Motor neuron (in vitro differentiated cells): ENCODE measurements at places on chromosomes 2 and 18. TPM values are rescaled to one million over a fixed set of nuclear protein-coding genes. Genes with fewer than 3 reads are reported as not detected.

DNA sequence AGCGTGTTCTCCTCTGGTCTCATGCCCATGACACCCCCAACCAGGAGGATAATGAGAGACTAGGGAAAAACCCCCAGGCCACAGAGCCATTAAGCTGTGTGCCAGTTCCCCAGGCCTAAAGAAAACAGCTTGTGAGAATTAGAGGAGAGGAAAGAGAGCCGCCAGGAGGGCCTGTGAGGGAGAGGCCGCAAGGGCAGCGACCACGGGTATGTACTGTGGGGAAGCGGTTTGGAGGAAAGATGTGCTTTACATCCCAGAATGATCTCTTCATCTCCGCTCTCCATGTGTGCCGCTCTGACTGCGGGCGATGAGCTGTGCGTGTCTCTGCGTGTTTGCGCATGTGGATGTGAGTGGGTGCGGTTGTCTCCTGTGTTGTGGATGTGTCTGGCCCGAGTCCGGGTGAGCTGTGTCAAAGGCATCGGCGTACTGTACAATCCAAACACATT is 82.9 kb downstream of the DYSF start:
- ATAC-seq, result no peak

- ATAC-seq, result no peak
Observed at GRCh38 chr2:48527226-48527885, 2.6 kb upstream of the STON1 start.

GRCh38 chr2:141728142-141728541 is 402.7 kb downstream of the LRP1B start:
- ATAC-seq, result no peak

GRCh38 chr2:8441986-8442385 is 239.9 kb upstream of the ID2 start:
- ATAC-seq, result no peak

GRCh38 chr2:174568425-174568824 is 29.2 kb downstream of the WIPF1 start:
- no peak for ATAC-seq

- ATAC-seq, result no peak
Observed at GRCh38 chr2:18167871-18168270, 289.4 kb downstream of the KCNS3 start.

DNA sequence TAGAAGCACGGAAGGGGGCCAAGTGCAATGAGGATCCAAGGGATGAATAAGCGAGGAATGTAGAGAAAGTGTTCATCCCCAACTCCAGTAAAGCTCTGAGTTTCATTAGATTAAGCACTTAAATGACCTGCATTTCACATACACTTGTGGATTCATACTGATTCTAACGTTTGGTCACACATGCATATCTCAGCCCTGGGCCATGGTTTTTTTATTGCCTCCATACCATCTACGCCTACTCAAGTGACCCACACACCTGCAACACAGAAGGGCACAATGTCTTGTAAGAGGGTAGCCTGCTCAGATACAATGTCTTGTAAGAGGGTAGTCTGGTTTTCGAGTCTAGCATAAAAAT is 566 bp upstream of the MRPS5 start:
- ATAC-seq, result peak; percentile 8

GRCh38 chr18:10030816-10031541 is 117.2 kb downstream of the VAPA start:
- no peak for ATAC-seq

ITPRIPL1 gene
- 3.1 and 3.4 TPM in 2 replicates for total RNA-seq

FOXI3 gene
- total RNA-seq, result not detected in 2 replicates

CXCR1 gene
- total RNA-seq, result not detected in 2 replicates

FBXO36 gene
- 2.9 and 4.6 TPM in 2 replicates for total RNA-seq
